ENCODE measurements at places on chromosomes 2 and 18.
A peak's percentile ranks its signal among the peaks of the same experiment; 100 is the strongest.

GRCh38 chr2:176854878-176855277 is 357.7 kb upstream of the HNRNPA3 start:
- DNase-seq: no peak

GRCh38 chr18:27240383-27240782 is 55.3 kb upstream of the CHST9 start:
- no peak for DNase-seq

- DNase-seq: no peak
These were observed 53.4 kb downstream of the FHOD3 start for GRCh38 chr18:36350839-36351469.

DNA sequence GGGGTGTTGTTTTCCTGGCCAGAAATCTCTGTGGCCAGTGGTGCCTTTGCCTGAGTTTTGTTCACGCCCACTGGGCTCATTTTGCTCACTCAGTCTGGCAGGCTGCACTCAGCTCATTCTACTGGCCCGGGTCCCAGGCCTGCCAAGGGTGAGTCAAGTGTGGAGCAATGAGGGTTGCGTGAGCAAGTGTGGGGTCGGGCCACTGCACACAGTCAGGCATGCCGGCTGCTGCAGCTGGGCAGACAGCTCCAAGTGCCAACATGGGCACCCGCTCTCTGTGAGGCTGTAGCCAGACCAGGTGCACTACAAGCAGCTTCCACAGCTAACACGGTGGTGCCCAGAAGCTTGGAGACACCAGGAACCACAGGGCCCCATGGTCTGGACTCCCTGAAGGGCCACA is 801.1 kb upstream of the RAB6C start:
- no peak for DNase-seq

DNA sequence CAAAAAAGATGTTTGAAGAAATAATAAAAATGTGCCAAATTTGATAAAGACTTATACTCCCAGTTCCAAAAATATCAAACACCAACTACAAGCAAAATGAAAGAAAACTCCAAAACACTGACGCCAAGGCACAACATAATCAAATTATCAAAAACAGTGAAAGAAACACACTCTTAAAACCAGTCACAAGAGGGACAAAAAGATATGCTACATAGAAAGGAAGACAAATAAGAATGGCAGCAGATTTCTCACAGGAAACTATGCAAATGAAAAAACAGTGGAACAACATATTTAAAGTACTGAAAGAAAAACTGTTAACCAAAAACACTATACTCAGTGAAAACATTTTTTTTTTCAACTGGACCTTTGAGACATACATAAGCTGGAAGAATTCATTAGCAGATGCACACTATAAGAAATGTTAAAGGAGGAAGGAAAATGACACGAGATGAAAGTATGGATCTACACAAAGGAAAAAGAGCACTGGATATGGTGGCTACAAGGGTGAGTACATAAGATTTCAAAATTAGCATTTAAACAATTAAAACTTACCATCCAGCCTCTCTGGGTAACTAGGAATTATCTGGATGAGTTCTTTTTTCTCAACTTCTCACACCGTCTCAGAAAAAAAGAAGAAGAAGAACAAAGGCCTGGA is 94.0 kb upstream of the ACVR1C start:
- DNase-seq: no peak

GRCh38 chr18:10562773-10563160 is 36.9 kb downstream of the NAPG start:
- DNase-seq: no peak

- no peak for DNase-seq
These were observed 34.5 kb upstream of the TSPYL6 start for GRCh38 chr2:54290356-54291025.

- DNase-seq: no peak
These were observed 105.6 kb upstream of the LDLRAD4 start for GRCh38 chr18:13112982-13113381.

DNA sequence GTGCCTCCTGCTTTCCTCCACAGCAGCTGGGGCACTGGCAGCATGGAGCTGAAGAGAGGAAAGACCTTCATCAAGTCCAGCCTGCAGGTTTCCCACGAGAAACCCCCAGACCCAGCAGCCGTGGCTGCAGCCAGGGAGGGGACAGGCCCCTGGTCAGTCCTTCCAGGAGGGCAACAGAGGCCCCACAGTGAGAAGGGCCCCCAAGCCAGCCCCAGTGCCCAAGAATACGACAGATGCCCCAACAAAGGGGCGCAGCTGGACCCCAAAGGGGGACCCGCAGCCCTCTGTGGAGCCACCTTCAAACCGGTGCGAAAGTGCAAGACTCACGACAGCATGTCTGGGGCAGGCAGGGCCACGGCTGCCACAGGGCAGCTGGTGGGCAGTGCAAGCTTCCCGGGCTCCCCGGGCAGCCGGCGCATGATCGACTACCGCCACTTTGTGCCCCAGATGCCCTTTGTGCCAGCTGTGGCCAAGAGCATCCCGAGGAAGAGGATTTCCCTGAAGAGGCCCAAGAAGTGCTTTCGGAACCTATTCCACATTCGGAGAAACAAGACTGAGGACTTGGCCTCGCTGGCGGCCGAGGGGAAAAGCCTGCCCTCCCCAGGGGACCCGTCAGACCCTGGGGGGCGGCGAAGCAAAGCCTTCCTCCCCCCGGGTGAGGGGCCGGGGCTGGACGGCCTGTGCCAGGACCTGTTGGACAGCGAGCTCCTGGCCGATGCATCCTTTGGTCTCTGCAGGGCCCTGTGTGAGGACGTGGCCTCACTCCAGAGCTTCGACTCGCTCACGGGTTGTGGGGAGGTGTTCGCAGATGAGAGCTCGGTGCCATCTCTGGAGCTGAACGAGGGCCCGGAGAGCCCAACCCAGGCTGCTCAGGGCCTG is 6.9 kb downstream of the AMER3 start:
- DNase-seq: no peak

DNA sequence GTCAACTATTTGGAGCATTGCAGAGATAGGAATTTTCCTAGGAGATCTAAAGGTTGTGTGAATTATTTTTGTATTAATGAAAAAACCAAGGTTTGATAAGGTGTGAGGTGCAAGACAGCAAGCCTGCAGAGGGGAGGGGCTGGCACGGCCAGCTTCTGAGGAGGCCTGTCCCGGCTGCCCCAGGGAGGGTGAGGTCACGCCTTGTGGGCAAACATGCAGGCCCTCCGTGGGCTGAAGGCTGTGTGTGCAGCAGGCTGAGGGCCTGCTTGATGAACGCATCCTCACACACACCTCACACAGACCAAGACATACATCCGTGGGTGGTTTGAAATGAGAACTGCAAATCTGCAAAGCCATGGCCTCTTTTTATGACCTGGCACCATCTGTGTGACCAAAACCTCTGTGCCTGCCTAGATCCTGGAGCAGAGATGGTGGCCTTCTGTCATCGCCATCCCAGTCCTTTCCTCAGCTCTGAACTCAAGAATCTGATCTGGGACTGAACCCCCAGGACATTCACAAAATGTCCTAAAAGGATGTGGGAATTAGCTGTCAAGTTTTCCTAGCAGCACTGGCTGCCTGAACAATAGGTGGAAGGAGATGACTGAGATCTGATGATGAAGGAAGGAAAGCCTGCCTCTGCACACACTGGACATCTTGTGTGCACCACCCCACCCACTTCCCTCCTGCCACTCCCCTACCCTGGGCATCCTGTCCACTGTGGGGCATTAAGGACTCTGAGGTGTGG is 102.4 kb upstream of the MGAT4A start:
- peak; percentile 59 for DNase-seq

- DNase-seq: no peak
These were observed 30.6 kb downstream of the CYP26B1 start for GRCh38 chr2:72117029-72117428.

DNA sequence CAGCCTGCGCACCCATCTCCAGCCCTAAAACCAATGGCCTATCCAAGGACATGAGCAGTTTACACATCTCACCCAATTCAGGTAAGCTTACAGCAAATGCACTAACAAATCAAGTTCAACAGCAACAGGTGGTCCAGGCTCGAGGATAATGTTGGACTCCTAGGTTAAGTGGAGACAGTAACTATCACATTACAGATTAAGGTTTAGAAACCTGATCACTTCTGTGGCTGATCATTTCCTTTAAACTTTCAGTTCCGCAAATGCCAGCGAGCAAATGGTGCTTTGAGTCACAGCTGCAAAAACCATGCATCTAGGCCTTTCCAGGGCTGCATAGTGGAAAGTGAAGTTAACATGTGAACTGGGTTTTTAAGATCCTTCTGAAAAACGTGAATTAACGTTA is 259.4 kb downstream of the GBX2 start:
- DNase-seq: no peak

GRCh38 chr2:1739961-1740715 is 4.2 kb downstream of the PXDN start:
- DNase-seq: no peak

DNA sequence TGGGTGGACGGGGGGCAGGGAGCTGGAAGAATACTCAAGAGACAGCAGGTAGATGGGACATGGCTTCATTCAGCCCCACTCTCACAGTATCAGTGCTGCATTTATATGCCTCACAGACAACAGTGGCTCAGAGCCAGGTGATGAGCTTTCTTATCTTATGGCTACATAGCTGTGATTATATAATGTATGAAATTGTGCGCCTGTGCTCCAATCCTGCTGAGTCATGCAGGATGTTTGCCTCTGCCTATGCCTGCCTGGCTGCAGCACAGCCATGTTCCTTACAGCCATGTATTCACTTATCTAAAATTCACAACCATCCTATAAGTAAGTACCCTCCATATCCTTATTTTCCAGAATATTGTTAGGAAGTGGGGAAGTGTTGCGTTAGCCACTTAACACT is 37.7 kb upstream of the RNF103 start:
- DNase-seq: no peak

- DNase-seq: peak; percentile 84
These were observed 17.6 kb downstream of the PRKCE start for GRCh38 chr2:45669032-45669486.

GRCh38 chr2:72141032-72141645 is 6.5 kb downstream of the CYP26B1 start:
- DNase-seq: no peak

- no peak for DNase-seq
These were observed 41.6 kb upstream of the RMDN2 start for GRCh38 chr2:37883518-37883917.

- no peak for DNase-seq
These were observed 1.2 kb downstream of the SLC39A6 start for GRCh38 chr18:36127836-36128529.

- no peak for DNase-seq
These were observed 84.4 kb downstream of the MYO3B start for GRCh38 chr2:170262343-170262742.

DNA sequence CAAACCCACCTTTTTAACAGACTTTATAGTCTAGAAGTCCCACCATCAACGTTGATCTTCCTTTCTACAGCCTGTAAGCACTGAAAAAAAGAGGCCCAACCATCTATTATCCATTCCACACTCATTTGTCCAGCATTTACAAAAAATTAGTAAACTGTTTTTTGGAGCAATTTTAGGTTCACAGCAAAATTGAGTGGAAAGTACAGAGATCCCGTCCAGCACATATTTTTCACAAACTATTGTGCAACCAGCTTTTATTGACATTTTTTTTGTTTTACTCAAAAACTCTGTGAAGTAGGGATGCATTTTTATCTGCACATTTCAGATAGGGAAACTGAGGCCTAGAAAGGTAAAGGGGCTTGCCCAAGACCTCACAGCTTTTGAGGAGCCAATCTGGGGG is 68.6 kb downstream of the TNP1 start:
- DNase-seq: no peak

- DNase-seq: no peak
These were observed 44.4 kb downstream of the PTPN2 start for GRCh38 chr18:12839526-12840196.

- no peak for DNase-seq
These were observed 295.0 kb upstream of the ZNF521 start for GRCh38 chr18:25646971-25647370.

DNA sequence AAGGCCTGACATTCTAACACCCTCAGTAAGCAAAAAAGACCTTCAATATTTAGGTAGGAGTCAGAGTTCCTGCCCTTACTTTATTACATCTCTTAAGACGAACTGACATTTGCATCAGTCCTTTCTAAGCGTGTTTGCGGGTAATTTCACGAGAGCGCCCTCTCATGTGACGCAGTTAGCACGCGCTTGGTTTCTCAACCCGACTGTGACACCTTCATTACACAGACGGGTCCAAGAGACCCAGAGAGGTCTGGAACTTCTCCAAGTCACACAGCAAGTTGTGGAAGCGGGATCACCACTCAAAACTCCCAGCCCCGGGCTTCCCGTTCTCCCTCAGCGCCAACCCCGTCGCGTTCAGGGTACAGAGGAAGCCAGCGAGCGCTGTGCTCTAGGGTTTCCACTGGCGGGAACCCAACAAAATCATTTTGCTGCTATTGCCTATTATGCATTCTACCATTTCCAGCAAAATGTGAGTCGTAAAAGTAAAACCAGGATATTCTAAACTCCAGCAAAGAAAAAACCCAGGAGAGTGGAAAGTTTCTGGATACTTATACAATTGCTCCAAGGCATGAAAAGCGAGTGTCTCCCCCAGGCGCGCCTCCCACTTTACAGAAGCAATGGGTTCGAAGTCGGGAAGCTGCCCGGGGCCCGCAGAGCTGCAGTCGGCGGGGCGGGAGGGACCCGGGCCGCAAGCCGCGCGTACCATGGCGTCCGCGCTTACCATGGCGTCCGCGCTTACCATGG is 601 bp downstream of the ENOSF1 start:
- DNase-seq: peak; percentile 24

GRCh38 chr2:30992781-30993180 is 145.5 kb downstream of the GALNT14 start:
- no peak for DNase-seq

DNA sequence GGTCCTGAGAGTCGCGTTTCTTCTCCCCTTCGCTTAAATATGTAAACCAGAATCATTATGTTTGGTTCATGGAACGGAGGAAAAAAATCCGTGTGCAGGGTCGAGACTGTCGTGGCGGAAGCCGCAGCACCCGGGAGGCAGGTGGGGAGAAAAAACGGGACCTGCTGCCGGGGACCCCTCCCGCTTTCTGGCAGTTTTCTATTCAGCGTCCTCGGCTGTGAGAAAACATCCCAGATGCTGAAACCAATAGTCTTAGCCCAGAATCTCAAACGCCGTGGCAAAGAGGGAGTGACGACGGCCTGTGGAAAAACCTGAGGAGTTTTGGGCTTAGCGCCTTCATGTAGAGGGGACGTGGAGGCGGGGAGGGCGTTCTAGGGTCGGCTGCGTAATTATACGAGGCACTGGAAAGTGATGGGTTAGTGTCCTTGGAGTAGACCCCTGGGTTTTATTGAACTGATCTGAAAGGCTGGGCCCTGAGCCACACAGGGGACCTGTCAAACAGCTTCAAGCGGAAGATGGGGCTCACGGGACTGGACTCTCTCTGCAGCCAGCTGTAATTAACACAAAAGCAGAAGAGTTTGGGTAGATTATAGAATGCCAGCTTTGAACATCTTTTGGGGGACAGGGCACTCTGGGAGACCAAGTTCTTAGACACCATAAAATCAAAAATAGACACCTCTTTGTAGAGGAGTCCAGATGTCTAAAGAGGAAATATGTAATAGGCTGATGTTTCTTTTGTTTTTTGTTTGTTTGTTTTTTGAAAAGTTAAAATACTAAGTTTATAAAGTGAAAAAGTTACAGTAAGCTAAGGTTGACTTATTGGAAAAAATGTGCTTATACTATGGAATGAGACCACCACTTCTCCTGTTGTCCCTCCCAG is 834 bp upstream of the BUB1 start:
- DNase-seq: no peak

- no peak for DNase-seq
These were observed 53.9 kb downstream of the SPATS2L start for GRCh38 chr2:200360364-200360763.

Data from pulmonary artery endothelial cell (primary cell).